ENCODE measurements at places on chromosomes 12 and 14. TPM values are rescaled to one million over a fixed set of nuclear protein-coding genes. Genes with fewer than 3 reads are reported as not detected.

SLC17A8 gene
- total RNA-seq = 0.06 TPM

DBX2 gene
- not detected for total RNA-seq

KRT80 gene
- 38.9 TPM for total RNA-seq

COX8C gene
- not detected for total RNA-seq

GTF2A1 gene
- total RNA-seq = 10.9 TPM

L3HYPDH gene
- total RNA-seq = 36.5 TPM

FOXA1 gene
- total RNA-seq = 5.8 TPM

ZBTB42 gene
- 3.0 TPM for total RNA-seq

TSPAN11 gene
- total RNA-seq = 0.11 TPM

SLCO1B1 gene
- total RNA-seq = 0.28 TPM

NPAS3 gene
- not detected for total RNA-seq

BEGAIN gene
- 6.5 TPM for total RNA-seq

LHX5 gene
- not detected for total RNA-seq

SRRM4 gene
- not detected for total RNA-seq

NUAK1 gene
- 5.0 TPM for total RNA-seq

TXNDC16 gene
- total RNA-seq = 1.3 TPM

ENDOU gene
- total RNA-seq = not detected

CMAS gene
- 42.6 TPM for total RNA-seq

RTL1 gene
- total RNA-seq = 0.26 TPM

DNAI7 gene
- 0.13 TPM for total RNA-seq

PTPN6 gene
- total RNA-seq = 13.5 TPM

KITLG gene
- 15.0 TPM for total RNA-seq

LTBP2 gene
- total RNA-seq = 10.0 TPM

BATF gene
- not detected for total RNA-seq

TBX3 gene
- 54.4 TPM for total RNA-seq

IGFBP6 gene
- total RNA-seq = 246 TPM

PTPRQ gene
- total RNA-seq = 0.02 TPM

OTOGL gene
- total RNA-seq = not detected

FOXG1 gene
- 0.19 TPM for total RNA-seq

SLC2A13 gene
- 2.8 TPM for total RNA-seq

Measured in A549 treated with AZD2906 at 1 μM for 4 hours (cell line).